ENCODE measurements at places on chromosomes 11 and 22.
A peak's percentile ranks its signal among the peaks of the same experiment; 100 is the strongest.

DNA sequence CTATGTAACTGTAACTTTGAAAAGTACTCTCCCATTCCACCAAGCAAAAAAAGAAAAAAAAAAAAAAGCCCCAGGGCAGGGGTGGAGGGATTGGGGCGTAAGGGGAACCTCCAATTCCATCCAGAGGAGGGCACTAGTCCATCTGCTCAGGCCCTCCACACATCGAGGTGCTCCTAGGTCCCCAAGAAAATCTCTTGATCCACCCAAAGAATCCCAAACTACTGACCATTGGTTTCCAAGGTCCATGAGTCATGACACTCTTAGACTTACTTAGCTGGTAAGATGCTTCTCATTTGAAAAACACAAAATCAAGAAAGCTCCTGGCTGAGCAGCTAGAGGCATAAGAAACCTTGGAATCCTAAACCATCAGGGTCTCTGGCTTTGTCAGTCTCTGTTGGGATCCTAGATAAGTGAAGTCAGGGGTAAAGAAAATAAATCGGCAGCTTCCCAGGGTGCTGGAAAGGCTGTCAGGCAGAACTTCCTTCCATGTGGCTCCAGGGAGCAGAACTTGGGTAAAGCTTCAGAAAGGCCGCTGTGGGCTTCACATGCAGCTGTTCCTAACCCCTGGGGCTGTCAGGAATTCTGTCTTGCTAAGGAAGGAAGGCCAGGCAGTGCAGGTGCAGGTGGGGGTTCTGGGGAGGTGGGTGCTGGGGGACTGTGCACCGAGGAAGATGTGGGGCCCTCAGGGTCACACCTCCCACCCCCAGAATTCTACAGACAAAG is 49.4 kb upstream of the ADA2 start:
- no peak for DNase-seq

DNA sequence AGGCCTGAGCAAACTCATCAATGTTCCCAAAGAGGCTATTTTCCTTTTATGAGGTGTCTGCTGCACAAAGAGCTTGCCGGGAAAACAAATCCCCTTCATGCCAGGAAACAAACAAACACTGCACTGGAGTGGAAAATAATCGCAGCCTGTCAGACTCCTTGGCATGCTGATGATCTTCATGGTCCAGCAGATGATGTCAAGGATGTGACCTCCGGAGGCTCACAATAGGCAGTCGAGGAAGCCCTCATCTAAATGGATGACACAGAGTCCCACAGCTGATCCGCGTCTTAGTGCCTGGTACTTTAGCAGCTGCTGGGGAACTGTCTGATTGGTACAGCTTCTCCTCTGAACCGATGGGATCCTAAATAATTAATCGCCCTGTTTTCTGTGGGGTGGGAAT is 187.6 kb downstream of the TENM4 start:
- no peak for DNase-seq

- DNase-seq = peak; percentile 39
Observed at GRCh38 chr11:62830904-62831519, 839 bp downstream of the STX5 start.

GRCh38 chr11:128305588-128305987 is 281.8 kb downstream of the ETS1 start:
- no peak for DNase-seq

- peak; percentile 47 for DNase-seq
Observed at GRCh38 chr11:3380706-3381545, 2.0 kb upstream of the ZNF195 start.

- no peak for DNase-seq
Observed at GRCh38 chr11:11373934-11374333, 20.9 kb upstream of the CSNK2A3 start.

DNA sequence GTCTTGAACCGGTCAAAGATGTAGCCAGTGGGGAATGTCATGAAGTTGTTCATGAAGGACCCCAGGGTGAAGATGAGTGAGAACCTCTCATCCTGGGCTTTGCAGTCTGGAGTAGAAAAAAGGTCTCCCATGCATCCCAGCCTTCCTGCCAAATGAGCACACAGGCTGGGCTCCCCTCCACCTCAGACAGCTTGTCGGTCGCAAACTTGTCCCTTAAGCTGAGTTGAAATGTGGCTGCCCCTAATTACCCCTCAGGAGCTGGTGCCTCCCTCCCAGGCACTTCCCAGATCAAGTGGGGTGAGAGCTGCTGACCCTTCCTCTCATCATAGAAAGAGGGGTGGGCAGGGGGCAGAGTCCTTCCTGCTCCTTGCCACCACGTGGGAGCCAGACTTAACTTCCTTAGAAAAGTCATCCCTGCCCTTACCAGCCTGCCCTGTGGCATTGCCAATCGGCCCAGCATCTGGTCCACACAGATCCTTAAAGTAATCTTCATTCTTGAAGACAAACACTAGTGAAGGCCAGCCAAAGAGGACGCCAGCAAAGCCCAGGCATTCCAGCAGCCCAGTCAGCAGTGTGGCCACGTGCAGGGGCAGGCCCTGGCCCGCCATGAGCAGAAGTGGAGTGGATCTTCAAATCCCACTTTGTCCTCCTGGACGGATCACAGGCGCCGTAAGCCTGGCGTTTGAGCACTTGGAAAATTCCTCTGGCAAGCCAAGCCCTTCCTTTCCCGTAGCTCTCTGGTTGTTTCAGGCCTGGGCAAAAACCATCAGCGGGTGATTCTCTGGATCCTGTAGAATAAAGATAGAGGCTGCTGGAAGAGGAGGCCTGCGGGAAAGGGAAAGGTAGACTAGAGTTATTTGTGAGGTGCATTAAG is 1.1 kb downstream of the SLC43A3 start:
- no peak for DNase-seq

- no peak for DNase-seq
Observed at GRCh38 chr11:104699981-104700380, 198.3 kb downstream of the CASP12 start.

- no peak for DNase-seq
Observed at GRCh38 chr11:32033491-32033890, 57.4 kb upstream of the RCN1 start.

DNA sequence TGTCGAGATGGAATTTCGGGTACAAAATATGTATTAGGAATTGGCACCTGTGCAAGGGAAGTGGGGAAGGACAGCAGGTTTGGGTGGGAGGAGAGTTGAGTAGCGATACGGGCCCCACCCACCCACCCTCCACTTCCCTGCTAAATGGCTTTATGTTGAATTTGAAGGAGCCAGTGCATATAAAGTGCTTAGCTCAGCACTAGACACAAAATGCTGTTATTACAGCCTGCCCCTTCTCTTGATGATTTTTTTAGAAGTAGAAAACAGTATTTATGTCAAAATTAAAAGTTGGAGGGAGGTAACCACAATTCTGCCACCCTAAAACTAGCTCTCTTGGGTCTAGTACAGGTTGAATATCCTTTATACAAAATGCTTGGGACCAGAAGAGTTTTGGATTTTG is 59.3 kb upstream of the SUSD2 start:
- no peak for DNase-seq

- no peak for DNase-seq
Observed at GRCh38 chr11:92295175-92296137, 70.8 kb downstream of the FAT3 start.

GRCh38 chr22:44819966-44820631 is 67.7 kb downstream of the ARHGAP8 start:
- DNase-seq = no peak

DNA sequence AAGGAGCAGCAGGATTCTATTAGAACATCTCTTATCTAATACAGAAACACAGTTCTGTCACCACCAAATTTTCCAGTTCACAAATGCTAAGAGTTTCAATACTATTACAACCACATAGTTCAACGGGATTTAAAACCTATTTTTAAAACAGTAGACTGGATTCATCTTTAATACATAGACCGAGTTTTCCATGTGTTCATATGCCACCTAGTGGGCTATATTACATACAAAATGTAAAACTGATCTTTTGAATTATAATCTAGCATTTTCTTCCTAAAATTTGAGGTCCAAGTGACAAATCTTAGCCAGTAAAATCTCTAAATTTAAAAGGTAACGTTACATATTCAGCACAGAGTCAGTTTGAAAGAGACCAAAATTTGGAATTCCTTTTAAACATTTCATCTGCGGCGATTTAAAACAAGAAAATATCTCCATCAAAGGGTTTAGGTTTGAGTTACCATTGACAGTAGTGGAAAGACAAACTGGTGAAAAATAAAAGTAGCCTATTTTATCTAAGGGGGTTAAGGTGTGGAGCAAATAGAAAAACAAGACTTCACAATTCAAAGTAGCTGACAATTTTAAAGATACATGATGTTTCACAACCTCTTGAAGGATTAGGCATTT is 269.3 kb upstream of the MPPED2 start:
- DNase-seq = no peak

GRCh38 chr11:46912526-46913150 is 5.7 kb downstream of the LRP4 start:
- DNase-seq = no peak

- no peak for DNase-seq
Observed at GRCh38 chr22:39448205-39449054, 8.4 kb upstream of the MGAT3 start.

GRCh38 chr11:112822478-112823274 is 138.5 kb upstream of the NCAM1 start:
- DNase-seq = peak; percentile 32

DNA sequence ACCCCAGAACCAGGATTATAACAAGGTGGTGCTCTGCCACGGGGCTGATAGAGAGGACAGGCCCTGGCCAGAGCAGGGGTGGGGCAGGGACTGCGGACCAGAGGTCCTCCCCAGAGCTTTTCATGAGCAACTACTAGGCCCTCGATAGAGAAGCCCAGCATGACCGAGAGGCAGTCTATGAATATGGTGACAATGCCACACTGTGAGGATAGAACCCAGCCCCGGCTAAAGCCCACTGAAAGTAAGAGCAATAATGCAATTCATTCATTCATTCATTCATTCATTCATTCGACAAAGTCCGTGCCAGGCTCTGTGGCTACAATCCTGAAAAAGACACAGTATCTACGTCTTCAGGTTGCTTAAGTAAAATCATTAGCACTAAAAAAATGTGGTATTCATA is 35.6 kb upstream of the CD5 start:
- no peak for DNase-seq

- no peak for DNase-seq
Observed at GRCh38 chr11:84480131-84480530, 1147.0 kb downstream of the DLG2 start.

DNA sequence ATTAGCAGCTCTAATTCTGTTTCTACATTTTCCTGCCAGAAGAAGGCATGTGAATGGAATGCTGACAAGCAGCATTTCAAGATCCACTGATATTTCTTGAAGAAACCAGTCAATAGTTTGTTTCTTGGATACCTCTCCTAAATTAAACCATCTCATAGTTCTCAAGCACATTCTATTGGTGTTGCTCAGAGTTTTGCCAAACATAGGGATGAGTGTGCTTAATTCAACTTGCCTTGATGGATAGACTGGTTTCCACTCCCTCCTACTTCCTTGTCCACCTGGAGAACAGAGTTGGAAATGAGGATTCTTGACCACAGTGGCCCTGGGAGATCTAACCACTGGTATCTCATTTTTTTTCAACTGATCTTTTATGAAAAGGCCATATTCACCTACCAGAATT is 29.8 kb upstream of the DDX10 start:
- DNase-seq = no peak

- DNase-seq = peak; percentile 65
Observed at GRCh38 chr22:17920145-17920605, 104.2 kb downstream of the MICAL3 start.

DNA sequence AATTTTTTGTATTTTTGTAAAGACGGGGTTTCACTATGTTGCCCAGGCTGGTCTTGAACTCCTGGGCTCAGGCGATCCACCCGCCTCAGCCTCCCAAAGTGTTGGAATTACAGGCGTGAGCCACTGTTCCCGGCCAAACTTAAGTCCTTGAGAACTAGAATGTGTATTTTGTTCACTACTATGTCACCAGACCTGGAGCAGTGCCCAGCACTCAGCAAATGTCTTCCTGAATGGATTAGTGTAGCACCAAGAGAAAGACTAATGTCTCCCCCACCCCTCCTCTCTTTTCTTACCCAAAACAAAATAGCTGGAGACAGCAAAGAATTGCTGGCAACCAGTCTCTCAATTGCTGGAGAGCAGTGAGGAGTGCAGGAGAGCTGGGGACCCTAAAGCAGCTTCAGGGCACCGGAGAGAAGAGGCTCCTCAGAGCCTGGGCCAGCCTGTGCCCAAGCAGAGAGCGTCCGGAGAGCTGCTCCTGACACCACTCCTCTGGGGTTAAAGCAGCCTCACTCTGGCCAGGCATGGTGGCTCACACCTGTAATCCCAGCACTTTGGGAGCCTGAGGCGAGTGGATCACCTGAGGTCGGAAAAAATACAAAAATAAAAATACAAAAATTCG is 14.9 kb downstream of the SLC25A18 start:
- DNase-seq = no peak

GRCh38 chr11:44903035-44903434 is 47.6 kb downstream of the TP53I11 start:
- DNase-seq = no peak

- no peak for DNase-seq
Observed at GRCh38 chr11:132064987-132065620, 694.7 kb downstream of the NTM start.

DNA sequence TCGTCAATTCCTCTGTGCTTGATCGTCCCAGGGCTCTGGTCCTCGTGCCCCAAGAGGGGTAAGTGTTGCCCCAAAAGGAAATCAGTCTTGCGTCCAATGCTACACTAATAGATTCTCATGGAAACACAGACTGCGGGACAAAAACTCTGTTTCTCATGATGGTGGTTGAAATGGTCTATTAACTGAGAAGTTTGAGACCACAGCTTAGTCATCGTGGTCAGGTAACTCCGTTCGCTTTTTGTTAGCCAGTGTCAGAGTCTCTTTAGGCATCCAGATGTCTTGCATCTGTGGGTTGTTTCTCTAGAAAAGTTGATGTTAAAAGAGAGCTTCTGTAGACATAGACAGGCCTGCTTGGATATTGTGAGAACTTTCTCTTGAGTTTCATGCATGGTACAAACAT is 104.6 kb upstream of the SORL1-AS1 start:
- DNase-seq = no peak

DNA sequence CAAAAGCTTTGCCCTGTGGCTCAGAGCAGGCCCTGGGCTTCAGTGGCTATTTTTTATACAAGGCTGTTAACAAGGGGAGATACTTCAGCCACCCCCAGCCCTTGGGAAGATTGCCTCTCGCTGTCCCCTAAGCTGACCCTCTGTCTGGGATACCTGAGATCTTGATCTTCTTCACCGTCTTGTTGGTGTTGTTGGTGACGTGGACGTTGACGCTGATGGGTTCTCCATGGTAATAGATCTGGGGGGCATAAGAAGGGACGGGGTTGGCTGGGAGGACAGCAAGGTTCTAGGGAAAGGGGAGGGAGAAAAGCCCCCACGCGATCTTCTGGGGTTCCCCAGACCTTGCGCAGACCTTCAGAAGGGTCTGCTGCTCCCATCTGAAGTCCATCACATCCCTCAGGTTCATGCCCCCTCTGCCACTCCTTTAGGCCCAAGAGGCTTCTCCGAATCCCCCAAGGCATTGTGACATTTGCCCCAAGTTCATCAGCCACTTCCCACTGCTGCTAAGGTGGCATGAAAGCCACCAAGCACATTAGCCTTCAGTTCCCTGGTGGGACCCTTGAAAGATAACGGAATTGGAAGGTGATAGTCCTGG is 36.7 kb downstream of the TPBGL start:
- DNase-seq = no peak

GRCh38 chr11:97158243-97158642 is 768.4 kb downstream of the JRKL start:
- DNase-seq = no peak

GRCh38 chr11:59901306-59901705 is 22.7 kb downstream of the OOSP3 start:
- DNase-seq = no peak

- no peak for DNase-seq
Observed at GRCh38 chr11:73547706-73548595, 50.0 kb downstream of the FAM168A start.

- DNase-seq = no peak
Observed at GRCh38 chr22:38164551-38164918, 17.1 kb downstream of the PLA2G6 start.

Measured in BE2C (cell line).